Right lobe of liver (tissue), 6 donors: ENCODE measurements at places on chromosomes 6 and 20. TPM values are rescaled to one million over a fixed set of nuclear protein-coding genes. Genes with fewer than 3 reads are reported as not detected.

LY6G6C gene
- not detected for total RNA-seq

DNA sequence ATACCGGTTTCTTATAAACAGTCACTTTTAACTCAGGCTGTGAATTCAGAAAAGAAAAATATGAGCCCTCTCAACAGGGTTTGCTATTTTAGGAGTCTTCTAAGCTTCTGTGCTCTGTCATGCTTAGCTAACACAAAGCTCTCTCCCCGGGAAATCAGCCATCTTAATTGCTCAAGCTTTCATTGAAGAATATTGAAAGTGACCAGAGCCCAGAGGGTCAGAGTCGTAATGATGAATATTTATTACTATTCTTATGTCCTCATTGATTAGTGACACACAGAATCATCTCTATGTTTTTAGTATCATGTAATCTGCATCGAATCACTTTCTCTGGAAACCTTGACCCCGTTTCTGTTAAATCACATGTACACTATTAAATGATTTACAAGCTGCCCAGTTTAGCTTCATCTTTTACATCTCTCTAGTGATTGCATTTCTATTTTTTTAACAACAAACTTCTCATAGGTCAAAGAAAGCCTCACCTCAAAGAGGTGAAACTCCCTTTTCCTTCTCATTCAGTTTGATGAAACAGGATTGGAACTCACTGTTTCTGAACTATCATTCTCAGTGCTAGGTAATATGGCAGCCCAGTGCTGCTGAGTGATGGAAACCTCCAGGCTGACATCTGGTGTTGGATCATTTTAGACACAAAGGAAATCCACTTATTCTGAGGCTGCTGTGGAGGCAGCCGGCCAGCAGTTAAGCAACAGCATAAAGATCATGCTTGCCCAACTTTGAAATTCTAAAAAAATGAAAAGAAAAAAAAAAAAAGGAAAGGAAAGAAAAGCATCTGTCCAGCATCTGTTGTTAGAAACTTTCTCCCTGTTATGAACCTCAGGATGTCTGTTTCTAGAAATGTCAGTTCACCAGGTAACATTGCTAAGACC is 96.3 kb downstream of the RFPL4B start:
- no peaks in the 10 kb centered on the region for H3K27me3 ChIP-seq
- no peaks in the 10 kb centered on the region for H3K4me1 ChIP-seq
- no peak for DNase-seq
- H3K4me3 ChIP-seq, result no peak overlapping the region
- H3K36me3 ChIP-seq, result no peaks in the 10 kb centered on the region

DNA sequence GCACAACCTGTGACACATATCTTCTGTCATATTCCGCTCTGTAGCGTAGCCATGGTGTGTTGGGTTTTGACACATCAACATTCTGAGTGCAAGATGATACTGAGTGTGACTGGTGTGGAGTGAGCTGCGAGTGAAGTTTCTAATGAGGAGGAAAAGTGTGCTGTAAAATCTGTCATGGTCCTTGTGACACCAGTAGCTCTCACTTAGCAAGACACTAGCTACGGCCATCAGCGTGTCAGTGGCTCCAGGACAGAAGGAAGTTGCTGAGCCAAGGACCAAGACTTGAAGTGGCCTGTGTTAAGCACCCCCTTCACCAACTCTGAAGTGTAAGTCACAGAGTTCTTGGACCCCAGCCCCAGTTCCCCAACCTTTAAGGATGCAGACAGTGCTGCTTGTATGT is 72.1 kb downstream of the TSHZ2 start:
- no peak overlapping the region for H3K4me3 ChIP-seq
- H3K36me3 ChIP-seq, result no peaks in the 10 kb centered on the region
- no peaks in the 10 kb centered on the region for H3K27me3 ChIP-seq
- no peak for DNase-seq

GRCh38 chr6:140043762-140044378 is 669.4 kb upstream of the CITED2 start:
- H3K27ac ChIP-seq, result no peak overlapping the region
- H3K27me3 ChIP-seq, result no peaks in the 10 kb centered on the region
- DNase-seq, result no peak
- no peaks in the 10 kb centered on the region for H3K36me3 ChIP-seq
- H3K4me3 ChIP-seq, result no peak overlapping the region

DNA sequence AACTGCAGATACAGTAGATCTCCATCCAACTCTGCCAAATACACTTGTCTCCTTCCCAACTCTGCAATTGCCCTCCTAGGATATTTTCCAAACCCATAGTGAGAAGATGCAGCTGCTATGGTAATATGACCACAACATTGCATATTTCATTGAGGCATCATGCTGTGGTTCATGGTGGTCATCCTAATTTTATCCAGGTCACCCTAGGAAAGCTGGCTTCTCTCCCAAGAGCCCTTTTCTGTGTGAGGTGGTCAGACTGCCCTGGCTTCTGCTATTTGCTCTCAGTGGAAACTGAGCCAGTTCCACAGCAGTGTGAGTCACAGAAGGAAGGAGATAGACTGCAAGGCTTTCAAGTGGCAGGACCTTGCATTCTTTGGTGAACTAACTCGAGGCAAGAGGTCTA is 5.5 kb downstream of the OGFRL1 start:
- H3K27me3 ChIP-seq, result no peaks in the 10 kb centered on the region
- no peaks in the 10 kb centered on the region for H3K4me1 ChIP-seq
- DNase-seq, result no peak
- no peak overlapping the region for H3K4me3 ChIP-seq
- no peaks in the 10 kb centered on the region for H3K36me3 ChIP-seq
